Psoas muscle (tissue), 8 donors: ENCODE measurements at places on chromosomes 2 and 18.

- peak; percentile 59 for DNase-seq
These were observed 53.7 kb upstream of the ARL4C start for GRCh38 chr2:234550511-234551107.

GRCh38 chr2:145076085-145076484 is 556.2 kb upstream of the ZEB2 start:
- DNase-seq: no peak

GRCh38 chr2:54310961-54311360 is 54.9 kb upstream of the TSPYL6 start:
- no peak for DNase-seq

- DNase-seq: no peak
These were observed 628.0 kb downstream of the ZEB2 start for GRCh38 chr2:143891879-143892308.

- no peak for DNase-seq
These were observed 941.2 kb downstream of the SUCLG1 start for GRCh38 chr2:83517727-83518368.

DNA sequence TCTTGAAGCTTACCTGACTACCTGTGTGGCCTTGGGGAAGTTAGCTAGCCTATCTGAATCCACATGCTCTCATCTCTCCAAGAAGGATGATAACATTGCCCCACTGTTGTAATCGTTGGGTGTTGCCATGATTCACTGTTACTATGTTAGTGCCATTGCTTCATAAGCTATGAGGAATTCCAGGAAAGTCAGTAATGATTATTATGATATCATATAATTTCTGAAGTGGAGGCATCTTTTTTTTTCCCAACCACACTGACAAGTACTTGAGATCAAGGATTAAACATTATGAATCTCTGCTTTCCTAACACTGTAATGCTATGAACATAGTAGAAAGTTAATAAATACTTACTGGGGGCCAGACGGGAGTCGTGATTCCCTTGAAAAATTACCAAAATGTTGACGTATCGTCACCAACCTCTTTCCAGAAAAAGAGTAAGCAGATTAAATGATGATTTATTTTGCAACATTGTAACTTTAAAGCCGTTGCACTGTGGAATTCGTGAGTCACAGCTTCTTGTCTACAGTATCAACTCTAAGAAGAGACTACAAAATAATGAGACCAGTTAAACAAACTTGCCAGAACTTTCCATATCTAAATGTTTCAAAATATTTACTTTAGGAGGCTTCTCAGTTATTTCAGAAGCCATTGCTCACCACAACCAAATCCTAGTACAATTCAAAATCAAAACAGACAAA is 459.9 kb downstream of the PIK3C3 start:
- no peak for DNase-seq

GRCh38 chr2:88871336-88871735 is 179.9 kb downstream of the RPIA start:
- no peak for DNase-seq

GRCh38 chr2:23036629-23037028 is 348.4 kb upstream of the KLHL29 start:
- DNase-seq: no peak

DNA sequence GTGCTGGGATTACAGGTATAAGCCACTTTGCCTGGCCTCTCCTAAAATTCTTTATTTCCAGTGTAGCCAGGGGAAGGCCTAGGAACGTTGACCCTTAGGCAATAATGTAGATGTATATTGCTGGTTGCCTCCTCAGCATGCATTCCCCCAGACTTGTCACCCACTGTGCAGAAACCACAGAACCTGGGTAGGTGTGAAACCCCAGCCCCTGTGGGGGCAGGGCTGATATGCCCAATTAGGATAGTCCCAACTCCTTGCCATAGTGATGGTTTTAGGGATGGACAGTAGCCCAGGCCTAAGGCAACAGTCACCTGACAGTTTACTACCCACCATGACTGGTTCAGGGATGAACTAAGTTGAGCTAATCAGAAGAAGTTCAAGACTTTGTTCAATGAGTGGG is 57.7 kb downstream of the TMEM247 start:
- no peak for DNase-seq

DNA sequence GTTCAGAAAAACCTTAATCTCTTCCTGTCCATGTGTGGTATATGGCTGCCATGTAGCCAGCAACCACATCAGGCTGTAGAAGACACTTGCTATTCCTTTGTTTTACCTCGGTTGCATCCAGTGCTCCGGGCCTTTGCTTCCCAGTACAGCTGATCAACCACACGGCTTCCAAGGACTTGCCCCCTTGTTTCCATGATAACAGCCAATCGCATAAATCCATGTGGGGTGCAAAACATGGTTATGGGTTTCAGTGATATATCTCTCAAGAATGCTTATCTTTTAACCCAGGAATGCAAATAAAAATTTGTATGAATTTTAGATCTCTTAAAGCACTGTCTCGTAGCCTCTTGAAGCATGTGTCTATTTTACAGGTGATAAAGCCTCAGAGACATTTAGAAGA is 118.3 kb downstream of the MGAT5 start:
- DNase-seq: no peak

DNA sequence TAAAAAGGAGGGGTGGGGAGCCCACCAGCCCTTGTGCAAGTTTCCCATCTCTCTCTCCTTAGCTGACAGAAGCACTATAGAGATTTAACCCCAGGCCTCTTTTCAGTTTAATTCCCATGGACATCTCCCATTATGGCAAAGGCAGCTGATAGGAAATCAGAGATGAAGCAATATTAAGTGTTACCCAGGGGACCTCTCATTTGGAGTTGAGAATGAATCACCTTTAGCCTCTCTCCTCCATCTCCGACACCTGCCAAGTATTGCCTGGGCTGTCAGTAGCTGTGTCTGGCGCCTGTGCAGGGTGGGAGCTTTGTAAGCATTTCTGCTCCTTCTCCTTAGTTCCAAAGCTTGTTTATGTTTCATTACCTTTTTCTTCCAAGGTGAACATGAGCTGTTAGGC is 109.0 kb downstream of the AQP4 start:
- no peak for DNase-seq

DNA sequence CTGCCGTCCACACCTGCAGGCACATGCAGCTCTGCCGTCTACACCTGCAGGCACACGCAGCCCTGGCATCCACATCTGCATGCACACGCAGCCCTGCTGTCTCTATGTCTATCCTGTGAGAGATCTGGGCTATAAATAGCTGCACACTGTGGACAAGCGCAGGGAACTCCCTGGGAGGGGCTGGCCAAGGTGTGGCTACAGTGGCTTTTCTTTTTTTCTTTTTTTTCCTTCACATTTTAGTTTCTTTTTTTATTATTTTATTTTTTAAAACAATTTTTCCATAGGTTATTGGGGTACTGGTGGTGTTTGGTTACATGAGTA is 42.0 kb downstream of the TMEM182 start:
- DNase-seq: peak; percentile 56

GRCh38 chr2:28810384-28811285 is at the start of gene SPDYA:
Gene SPDYA, plus strand, starts transcription at chr2:28810834. Its CDS starts 5,181 bp downstream, at chr2:28816015.
- peak; percentile 76 for DNase-seq

- no peak for DNase-seq
These were observed 186.9 kb upstream of the PXDN start for GRCh38 chr2:1931003-1931914.

DNA sequence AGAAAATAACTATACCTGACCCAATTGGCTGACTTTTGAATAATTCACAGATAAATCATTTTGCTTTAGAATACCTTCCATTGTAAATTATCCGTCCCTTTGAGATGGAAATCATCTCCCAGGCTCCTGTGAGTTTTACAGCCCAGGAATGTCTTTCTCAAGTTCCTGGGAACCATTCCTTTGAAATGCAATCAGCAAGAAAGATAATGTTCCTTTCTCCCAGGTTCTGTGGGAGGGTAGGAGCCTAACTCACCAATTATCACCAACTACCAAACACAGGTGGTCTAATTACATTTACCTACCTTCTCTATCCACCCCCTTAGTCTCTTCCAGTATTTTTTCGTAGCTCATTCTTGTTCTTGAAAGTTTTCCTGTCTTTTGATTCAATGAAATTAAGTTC is 1016.0 kb downstream of the SOCS6 start:
- DNase-seq: no peak

DNA sequence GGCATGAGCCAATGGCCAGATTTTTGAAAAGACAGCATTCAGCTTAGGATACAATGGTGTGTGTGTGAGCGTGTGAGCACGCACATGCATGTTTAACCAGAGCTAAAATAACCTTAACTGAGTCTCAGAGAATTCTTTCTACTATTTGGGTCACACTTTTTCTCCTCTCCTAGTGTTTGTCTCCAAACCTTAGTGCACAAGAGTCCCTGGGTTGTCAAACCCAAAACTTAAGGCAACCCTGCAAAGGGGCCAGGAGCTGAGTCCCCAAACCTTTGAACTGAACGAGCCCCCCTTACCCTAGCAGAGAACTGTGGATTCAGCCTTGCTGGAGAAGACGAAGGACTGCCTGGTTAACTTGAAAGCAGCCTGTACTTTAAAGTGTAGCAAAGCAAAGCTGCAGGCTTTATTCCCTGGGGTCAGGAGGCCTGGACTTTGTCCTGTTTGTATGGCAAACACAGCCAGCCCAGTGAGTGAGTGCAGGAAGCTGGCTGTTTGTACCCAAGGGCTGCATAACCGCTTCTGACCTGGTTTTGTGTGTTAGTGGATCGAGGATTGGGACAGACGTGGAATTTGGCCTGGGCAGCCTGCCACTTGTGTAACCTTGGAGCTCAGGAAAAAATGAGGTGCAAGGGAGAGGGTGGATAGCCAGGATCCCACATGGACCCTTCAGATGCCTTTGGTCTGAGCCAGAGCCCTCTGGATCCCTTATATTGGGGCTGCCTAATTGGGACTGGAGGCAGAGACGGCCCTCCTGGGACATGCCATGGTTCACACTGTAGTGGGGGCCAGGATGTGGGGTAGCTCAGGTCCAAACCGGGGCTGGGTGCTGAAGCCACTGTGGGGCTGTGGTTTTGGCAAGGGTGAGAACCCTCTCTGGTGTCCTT is 6.4 kb upstream of the PSMD1 start:
- no peak for DNase-seq

GRCh38 chr2:64848945-64849344 is 140.3 kb upstream of the SLC1A4 start:
- no peak for DNase-seq

DNA sequence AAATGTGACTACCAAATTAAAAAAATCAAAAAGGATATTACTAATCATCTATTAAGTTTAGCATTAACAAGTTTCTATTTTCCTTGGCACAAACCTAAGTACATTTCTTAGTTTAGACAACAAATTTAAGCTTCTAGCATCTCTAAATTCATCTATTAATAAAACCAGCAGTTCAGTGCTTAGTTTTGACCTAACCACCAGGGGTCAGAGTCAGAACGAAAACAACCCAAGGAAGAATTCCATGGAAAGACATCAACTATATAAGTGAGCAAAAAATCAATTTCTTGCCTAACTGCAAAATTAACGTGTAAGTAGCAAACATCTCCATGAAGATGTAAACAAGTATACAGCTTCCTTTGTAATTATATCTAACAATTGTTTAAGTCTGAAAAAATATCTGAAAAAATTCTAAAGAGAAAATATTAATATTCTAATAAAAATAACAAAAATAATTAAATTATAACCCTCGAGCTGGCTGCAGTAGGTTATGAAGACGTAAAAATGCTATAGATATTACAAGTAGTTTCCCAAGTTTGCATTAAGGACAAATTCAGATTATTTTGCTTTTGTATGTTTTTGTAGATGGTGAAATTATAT is 83.7 kb downstream of the CERKL start:
- no peak for DNase-seq

- DNase-seq: no peak
These were observed 116.9 kb downstream of the RND3 start for GRCh38 chr2:150370561-150370960.

DNA sequence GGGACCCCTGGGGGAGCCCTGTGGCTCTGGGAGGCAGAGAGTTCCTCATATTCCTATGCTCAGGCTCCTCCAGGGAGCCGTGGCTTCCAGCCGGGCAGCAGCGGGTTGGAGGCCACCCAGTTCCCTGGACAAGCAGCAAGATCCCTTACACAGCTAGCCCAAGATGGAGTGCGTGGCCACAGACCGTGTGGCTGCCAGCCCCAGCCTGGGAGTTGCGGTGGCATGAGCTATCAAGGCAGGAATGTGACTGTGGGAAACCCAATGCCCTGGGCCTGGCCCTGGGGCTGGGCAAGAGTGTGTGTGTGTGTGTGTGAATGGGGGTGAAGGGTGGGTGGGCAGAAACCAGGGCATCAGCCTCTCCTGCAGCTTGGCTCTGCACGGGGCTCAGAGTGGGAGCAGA is 130.5 kb downstream of the DYSF start:
- DNase-seq: peak; percentile 52

DNA sequence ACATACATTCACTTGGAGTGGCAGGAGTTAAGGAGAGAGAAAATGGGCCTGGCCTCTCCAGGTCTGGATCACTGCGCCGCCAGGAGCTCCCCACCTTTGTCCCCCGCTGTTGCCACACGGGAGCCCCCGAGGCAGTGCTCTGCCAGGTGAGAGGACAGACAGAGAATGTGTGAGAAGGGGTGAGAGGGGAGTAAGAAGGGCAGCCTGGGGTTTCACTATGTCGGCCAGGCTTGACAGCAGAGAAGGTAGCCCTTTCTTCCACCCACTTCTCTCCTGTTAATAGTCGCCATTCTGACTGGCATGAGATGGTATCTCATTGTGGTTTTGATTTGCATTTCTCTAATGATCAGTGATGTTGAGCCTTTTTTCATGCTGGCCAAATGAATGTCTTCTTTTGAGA is 26.2 kb upstream of the ARHGEF4 start:
- DNase-seq: no peak

GRCh38 chr18:79570266-79571201 is 109.1 kb upstream of the CTDP1 start:
- DNase-seq: no peak

GRCh38 chr2:9106338-9107167 is 100.1 kb upstream of the ASAP2 start:
- no peak for DNase-seq

- no peak for DNase-seq
These were observed 51.7 kb downstream of the NOP58 start for GRCh38 chr2:202317080-202317857.

- no peak for DNase-seq
These were observed 27.1 kb downstream of the HDLBP start for GRCh38 chr2:241288324-241288888.

- DNase-seq: no peak
These were observed 158.2 kb upstream of the MYCN start for GRCh38 chr2:15782009-15782751.

DNA sequence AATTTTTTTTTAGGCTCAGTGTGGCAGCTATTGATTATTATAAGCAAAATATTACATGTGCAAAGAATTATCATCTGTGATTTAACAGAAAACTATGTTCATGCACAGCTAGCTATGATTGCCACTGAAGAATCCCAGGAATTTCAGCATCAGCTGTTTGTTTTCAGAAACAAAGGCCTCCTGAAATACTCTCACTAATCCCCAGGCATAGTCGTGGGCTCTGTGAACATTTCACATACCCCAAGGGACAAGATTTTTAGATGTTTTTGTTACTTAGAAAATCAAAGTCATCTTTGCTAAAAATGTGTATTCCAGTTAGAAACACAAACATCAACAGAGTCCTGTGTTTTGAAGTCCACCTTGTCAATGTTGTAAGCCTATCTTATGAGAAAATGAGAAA is 156.1 kb downstream of the MYO1B start:
- DNase-seq: no peak
